ENCODE measurements at places on chromosomes 5 and 9.

DNA sequence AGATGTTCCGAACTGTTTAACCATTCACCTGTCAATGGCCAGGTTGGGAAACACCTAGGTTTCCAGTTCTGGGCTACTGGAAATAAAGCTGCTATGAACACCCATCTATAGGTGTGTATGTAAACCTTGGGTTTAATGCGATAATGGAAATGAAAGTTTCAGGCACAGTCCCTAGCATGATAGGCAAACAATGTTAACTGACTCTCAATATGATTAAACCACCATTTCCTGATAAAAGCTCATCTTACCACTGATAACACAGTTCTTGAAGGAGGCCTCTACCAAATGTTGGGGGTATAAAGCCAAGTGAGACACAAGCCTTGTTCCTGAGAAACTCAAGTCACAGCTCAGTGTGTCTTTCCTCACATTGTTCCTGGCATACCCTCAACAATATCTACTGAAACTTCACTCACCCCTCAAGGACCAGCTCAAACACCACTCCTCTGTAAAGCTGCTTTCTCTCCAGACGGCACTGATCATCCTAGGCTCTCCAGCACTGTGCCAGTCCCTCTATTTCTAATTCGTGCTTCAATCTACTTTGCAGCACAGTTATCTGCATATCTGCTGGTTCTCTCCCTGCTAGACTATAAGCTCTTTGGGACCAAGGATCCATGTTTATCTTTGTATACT is 15.8 kb downstream of the RAB14 start:
- DNase-seq, result no peak

- DNase-seq, result no peak
Observed at GRCh38 chr5:81235287-81236072, 2.4 kb downstream of the CKMT2 start.

- DNase-seq, result no peak
Observed at GRCh38 chr9:135580664-135581380, 19.3 kb downstream of the PAEP start.

DNA sequence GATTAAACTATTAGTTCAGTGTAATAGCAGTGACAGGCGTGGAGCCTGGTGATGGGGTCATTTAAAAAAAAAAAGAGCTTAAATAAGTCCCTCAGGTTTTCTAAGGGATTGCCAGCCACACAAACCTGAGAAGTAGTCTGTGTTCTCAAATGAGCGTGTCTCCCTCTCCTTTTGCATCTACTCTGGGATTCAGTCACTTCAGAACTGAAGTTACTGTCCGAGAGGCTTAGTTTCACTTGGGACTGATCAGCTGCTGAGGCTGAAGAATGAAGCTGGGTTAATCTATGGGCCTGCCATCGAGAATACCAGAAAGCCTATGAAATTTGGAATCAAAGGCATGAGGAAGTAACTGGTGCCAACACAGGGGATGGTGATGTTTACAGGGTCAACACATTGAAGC is 310.1 kb downstream of the ADAMTS6 start:
- no peak for DNase-seq

DNA sequence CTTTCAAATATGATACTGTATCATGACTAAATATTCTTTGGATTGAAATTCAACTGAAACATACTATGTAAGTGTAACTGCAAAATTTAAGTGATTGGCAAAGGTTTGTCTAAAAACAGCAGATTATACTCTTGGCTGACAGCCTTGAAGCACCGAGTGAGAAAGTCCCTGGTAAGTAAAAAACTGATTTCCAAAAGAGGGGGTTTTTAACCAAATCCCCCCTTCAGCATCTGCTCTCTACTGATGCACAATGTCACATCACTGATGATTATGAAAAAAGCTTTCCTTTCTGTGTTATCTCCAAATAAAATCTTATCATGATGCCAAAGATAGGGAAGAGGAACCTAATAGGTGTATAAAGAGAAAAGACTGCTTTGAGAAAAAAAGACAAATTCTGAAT is 141.0 kb downstream of the MEF2C start:
- DNase-seq, result no peak
